ENCODE measurements at places on chromosomes 12 and 14. TPM values are rescaled to one million over a fixed set of nuclear protein-coding genes. Genes with fewer than 3 reads are reported as not detected.
A peak's percentile ranks its signal among the peaks of the same experiment; 100 is the strongest.

Gene PLD4
- 2.5 TPM for polyA plus RNA-seq

Gene CABP1
- 7.7 TPM for polyA plus RNA-seq

Gene DLGAP5
- polyA plus RNA-seq: 49.9 TPM

Gene SCN8A
- polyA plus RNA-seq: 3.4 TPM

Gene ACRBP
- 6.0 TPM for polyA plus RNA-seq

Gene BORCS5
- 9.0 TPM for polyA plus RNA-seq

Gene POTEG
- not detected for polyA plus RNA-seq

Gene CACNA2D4
- 1.9 TPM for polyA plus RNA-seq

- DNase-seq: peak; percentile 37
These were observed at the start of gene SETD3 for GRCh38 chr14:99479906-99480869. TSS of gene SETD3 (minus strand) at chr14:99480859. CDS start at chr14:99465805, 15,054 bp downstream.

DNA sequence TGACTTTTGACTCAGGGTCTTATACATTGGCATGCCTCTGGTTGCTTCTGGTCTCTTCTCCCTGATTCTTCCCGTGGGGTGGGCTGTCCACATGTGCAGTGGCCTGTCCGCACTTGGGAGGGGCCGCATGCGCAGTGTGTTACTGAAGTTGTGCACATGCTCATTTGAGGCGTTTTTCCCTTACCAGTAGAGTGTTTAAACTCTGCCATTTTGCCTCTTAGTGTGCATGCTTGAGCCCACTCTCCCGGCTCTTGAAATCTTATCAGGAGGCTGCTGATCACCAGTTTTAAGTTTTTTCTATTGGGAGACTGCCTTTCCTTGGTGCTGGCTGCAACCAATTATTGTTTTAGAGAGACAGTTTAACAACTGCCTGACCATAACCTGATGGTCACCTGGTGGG, 32.1 kb upstream of the HECTD1 start:
- no peak for DNase-seq

DNA sequence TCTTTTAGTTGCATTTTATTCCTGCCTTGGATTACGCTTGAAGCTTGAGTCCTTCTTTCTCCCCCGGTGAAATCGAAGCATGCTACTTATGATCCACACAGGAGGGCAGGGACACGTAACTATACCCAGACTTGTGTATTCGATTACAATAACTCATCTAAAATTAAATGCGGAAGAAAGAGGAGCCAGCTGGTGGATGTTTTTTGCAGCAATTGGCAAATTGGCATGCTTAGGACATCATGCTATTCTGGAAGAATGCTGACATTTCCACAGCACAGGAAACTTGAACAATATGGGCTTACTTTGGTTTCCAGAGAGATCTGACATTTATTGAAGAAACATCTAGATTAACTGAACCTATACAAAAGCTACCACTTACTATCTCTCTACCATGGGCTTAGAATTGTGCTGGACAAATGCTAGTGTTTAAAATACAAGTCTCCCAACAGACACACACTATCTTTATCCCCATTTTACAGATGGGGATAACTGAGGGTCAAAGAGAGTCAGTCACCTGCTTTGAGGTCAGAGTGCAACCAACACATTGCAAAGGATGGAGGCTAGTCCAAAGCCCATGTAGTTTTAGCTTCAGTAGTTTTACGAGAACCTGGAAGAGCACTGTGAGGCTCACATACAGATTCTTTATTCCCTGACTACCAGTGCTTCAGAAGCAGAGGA, 36.3 kb downstream of the LGMN start:
- DNase-seq: no peak

DNA sequence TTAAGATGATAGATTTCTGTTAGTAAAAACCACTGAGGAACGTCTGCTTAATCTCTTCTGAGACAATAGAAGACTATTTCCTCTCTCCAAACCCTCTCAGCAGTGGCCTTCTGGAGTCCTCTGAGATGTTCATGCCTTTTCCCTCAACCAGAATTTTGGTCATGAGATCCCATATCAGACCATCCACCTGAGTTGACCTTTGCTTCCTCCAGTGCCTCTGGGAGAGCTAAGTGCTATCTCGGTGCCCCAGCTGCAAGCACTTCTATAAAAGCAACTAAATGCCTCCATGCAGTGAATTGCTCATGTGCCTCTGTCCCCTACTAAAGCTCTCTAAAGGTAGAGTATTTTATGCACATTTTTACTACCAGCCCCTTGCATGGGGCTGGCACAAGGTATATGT, 172.8 kb upstream of the BCL2L14 start:
- DNase-seq: no peak

GRCh38 chr12:93059288-93059687, 130.2 kb upstream of the EEA1 start:
- no peak for DNase-seq

DNA sequence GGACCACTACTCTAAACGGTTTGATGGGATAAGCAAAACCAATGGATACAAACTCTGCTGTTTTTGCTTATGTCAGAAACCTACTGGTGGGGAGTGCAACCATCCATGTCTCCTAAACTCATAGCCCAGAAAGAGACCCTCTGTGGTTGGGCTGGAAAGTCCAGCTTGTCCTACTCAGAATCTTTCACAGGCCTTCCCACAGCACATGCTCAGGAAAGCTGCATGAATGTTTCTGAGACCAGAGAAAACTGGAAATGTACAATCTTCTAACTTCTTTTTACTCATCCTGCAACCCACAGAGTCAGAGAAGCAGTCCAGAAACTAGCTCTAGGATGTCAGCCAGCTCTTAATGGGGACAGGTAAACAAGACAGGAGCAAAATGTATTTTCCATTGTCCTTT, 73.3 kb downstream of the ANO2 start:
- no peak for DNase-seq

DNA sequence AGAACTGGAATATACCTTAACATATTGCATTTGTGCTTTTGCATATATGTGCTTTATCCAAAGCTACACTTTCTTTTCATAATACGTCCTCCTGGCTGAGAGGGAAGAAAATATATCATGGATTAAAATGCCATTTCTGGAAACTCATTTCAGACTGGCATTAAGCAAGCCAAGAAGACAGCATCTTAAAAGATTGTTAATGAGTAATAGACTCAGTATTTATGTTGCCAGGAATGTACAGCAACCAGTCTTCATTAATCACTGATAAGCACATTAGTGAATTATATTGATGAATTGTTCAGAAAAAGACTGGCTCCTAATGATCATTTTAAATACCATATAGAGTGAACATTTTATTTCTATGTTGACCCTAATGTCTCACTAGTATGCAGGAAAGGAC, 134.9 kb upstream of the IFNG-AS1 start:
- DNase-seq: no peak

DNA sequence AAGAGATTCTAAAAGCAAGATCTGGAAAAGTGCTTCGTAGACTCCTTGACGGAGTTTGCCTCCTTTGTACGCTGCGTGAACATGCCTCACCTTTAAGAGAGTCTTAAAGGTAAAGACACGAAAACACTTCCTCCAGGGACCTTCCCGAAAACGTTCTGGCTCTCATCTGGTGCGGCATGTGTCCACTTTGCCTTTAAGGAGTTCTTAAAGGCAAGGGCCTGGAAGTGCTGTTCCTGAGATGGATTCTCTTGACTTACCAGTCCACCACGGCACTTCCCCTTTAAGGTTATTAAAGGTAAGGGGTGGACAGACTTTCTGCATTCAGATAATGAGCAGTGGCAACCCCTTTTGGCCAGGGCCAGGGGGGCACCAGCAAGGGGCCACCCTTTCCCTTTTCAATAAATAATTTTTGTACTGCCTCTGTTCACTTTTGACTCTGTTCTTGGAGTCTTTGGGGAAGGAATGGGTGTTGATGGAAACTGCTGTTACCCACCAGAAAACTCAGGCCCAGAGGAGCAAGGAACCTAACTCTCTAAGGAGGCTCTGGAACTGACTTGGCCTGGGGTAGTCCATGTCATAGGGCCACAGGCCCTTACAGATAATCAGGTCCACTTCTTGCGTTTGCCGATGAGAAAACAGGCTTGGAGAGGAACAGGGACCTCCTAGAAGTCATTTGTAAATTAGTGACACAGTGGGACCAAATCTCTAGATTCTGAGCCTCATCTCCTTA, 4.4 kb downstream of the REM2 start:
- DNase-seq: peak; percentile 92

GRCh38 chr12:48388938-48389337, 38.2 kb upstream of the ZNF641 start:
- no peak for DNase-seq

DNA sequence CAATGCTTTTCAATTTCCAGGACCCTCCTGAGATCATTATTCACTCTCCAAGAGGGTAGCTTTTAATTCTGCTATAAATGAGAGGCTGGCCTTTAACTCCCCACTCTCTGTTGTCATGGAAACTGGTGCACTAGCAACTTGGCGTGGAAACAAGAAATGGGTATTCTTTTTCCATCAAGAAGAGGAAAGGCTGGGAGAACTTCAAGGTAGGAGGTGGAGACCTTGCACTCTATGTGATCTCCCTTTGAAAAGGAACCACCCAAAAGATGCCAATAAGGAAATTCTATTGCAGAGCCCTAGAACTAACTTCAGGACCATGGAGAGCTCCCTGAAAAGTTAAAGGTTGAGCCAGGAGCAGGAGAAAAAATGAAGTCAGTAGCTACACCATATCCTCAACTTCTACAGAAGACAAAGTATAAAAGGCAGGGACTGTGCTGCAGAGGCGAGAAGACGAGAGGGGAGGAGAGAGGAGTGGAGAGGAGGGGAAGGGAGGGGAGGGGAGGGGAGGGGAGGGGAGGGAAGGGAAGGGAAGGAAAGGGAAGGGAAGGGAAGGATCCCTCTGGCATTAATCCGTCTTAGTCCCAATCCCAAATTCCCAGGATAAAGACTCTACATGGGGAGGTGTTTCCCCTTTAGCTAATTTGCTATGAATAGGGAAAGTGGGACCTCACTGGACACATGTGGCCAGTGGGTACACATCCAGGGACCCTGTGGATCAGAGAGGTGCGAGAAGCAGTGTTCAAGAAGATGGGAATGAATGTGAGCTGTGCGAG, 46.7 kb upstream of the FICD start:
- peak; percentile 71 for DNase-seq

DNA sequence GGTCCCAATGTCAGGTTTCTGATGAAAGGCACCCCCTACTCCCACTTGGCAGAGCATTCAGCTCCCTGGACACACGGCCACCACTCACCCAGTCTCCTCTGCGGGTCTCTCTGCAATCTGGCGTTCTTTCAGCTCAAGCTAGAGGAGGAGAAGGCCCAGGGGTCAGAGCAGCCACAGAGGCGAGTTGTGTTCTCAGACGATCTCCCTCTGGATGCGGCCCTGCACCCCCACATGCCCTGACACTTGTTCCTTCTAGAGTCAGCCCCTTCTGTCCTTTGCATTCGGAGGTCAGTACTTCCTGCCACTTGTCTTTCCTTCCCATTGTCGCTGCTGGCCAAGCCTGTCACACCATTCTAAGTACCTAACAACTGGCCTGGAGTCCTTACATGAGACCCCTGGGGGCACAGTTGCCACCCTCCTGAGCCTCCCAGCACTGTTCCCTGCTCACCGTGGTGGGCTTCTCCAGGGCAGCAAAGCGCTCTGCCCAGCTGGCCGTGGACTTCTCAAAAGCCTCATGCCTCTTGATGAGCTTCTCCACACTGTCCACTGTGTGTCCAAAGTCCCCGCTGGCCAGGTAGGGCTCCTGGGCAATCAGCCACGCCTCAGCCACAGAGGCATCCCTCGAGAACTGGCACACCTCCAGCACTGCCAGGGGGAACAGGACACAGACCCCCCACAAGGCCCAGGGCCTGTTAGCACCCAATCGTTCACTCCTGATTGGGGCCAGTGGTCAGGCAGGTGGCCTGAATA, 63.2 kb downstream of the PLEKHG3 start:
- no peak for DNase-seq

DNA sequence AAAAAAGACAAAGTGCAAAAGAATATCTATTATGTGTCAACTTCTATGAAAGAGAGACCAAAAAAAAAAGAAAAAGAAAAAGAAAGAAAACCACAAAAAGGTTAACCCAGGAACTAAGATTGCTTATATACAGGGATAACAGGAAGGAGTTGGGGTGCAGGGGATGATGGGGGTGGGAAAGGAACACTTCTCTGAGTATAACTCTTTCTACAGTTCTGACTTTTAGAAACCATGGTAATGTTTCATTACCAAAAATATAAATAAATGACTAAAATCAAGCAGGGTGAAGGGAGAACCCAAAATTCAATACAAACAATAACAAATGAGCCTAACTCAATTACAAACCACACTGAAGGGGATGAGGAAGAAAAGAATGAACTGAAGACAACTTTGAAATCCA, 9.1 kb downstream of the IFNG-AS1 start:
- no peak for DNase-seq

DNA sequence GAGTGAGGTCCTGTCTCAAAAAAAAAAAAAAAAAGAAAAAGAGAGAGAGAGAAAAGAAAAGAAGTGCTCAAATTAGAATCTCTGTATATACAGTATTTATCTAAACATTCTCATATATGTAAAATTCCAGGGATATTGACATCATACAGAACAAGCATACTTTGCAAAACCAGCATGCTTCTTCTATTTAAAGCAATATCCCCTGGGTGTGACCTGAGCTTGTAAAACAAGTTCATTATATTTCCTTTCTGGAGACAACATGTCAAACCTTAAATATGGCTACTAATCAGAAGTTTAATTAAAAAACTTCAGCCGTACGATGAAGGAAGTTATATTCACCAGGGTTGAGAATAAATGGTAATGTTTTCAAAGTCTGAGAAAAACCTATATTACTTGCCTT, 175.8 kb upstream of the HMGA2 start:
- DNase-seq: no peak

GRCh38 chr14:68511129-68512047, 281.5 kb downstream of the ZFP36L1 start:
- no peak for DNase-seq

Data from left kidney (tissue), 8 donors.